ENCODE measurements at places on chromosomes 3 and 15.

- no peak for DNase-seq
Observed at GRCh38 chr15:64642875-64643274, 132.5 kb downstream of the RBPMS2 start.

- no peak for DNase-seq
Observed at GRCh38 chr3:188974856-188975599, 196.7 kb upstream of the TPRG1 start.

DNA sequence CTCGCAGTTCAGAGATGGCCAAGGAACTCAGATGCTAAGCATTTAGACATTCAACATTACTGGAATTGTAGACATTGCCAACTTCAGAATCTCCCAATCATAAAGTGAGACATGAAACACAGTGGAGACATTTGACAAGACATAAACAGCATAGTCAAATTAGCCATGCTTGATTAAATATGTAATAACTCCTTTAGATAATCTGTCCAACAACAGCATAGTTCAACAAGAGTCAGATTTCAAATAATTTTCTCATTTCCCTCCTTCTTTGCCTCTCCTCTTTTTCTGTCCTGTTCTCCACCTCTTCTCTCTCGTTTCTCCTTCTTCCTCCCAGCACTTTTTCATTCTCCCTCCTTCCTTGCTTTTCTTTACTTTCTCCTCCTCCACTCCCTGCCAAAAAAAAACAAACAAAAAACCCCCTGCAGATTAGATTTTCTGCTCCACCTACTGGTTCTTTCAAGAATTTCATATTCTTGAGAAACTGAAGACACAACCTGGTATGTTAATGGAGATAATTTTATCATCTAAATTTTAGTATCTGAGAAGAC is 20.2 kb downstream of the CPOX start:
- DNase-seq: no peak

DNA sequence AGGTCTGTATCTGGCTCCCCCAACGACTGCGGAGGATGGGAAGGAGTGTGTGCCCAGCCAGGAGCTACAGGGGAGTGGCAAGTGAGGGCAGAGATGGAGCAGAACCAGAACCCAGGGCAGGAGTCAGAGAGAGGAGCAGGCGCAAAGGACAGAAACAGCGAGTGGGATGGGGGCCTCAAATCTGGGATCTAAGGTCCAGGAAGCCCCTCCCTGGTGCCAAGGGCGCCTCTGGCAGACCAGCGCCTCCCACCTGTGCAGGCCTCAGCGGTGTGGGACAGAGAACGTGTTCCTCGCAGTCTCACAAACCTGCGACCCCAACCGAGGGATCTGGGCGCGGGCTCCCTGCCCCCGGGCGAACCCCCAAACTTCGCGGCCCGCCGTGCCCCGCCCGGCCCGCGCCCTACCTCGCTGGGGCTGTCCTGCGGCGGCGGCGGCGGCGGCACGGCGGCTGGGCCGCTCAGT is 301 bp downstream of the PCBP4 start:
- no peak for DNase-seq

DNA sequence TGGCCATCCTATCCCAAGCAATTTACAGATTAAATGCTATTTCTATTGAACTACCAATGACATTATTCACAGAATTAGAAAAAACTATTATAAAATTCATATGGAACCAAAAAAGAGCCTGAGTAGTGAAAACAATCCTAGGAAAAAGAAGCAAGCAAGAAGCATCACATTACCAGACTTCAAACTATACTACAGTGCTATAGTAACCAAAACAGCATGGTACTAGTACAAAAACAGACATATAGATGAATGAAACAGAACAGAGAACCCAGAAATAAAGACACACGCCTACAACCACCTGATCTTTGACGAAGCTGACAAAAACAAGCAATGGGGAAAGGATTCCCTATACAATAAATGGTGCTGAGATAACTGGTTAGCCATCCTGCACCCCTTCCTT is 152.2 kb downstream of the TNIK start:
- DNase-seq: no peak

DNA sequence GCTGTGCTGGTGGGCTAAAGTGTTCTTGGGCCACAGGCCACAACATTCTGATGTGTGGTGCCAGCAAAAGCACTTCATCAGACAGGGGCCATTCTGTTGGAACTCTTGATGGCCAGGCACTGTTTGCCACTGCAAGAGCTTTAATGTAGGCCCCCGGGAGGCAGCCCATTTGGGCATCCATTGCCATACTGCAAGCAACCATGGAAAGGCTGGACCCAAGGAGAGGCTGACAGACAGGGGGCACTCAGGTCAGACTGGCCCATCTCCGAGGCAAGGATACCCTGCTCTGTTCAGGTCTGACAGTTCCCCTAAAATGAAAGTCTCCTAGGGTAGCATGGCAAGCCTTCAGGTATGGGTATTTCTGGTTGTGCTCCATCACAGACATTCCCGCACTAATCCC is 64.2 kb downstream of the FAM227B start:
- no peak for DNase-seq

GRCh38 chr3:14925729-14926591 is 21.4 kb upstream of the NR2C2 start:
- peak; percentile 61 for DNase-seq

DNA sequence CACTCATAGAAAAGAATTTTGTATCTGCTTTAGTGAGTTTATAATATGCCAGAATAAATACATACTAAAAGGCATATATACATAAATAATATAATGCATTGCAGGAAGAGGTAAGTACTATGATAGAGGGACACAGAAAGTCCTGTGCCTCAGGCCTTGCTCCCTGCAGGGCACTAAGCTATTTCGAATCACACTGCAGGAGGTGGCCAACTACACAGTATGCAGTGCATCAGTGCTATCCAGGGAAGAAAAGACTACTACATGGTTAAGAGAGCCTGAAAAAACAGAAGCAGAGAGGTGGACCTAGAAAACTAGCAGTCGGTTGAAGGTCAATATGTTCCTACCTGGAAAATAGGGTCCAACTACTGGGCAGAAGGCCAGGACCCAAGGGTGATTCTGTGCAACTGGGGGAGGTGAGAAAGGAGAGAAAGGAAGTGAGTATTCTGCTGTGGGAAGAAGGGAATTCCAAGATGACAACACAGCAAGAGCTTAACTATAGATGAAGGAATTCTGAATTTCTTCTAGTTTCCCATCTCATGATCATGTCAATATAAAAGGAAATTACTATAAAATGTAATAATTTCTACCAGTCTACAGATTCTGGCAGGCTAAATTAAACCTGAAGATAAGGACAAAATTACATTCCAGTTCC is 218.0 kb downstream of the ZBTB20 start:
- DNase-seq: no peak

DNA sequence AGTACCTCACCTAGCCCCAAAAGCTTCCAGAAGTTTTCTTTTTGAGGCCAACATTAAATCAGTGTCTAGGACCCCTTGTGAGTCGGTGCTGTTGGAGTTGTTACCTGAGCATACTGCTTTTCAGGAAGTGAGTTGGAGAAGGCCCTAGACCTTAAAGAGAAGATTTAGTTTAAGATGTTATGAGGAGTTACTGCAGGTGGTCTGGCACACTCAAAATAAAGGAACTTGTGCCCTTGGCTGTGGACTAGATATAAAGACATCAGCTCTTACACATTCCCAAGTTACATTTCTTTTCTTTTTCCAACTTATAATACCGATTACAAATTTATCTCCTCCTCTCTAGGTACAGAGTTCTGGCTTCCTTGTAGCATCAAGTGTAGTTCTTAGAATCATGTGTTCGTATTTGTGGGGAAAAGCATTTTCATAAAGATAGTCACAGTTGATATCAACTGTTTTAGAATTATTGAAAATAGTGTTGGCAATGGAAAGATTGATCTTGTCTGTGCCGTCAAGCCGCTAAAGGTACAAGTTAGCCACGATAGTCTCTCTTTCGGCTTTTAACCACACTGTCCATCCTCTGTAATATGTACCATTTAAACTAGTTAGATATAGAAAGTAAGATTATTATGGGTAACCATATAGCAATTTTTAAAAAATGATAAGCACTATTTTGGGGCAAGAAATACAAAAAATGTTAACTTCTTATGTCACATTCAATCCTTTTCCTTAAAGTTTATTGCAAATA is 8.6 kb downstream of the ZIC1 start:
- DNase-seq: no peak

Data from globus pallidus (tissue), 1 donor.